Stimulated activated CD4-positive, alpha-beta T cell treated with anti-CD3 and anti-CD28 coated beads, TNF-alpha, amount 100 ng/mL, for 1 hour (primary cell): ENCODE measurements at places on chromosomes 6 and 20.

- no peak for DNase-seq
These were observed 178.7 kb downstream of the TAF4 start for GRCh38 chr20:61886721-61887595.

DNA sequence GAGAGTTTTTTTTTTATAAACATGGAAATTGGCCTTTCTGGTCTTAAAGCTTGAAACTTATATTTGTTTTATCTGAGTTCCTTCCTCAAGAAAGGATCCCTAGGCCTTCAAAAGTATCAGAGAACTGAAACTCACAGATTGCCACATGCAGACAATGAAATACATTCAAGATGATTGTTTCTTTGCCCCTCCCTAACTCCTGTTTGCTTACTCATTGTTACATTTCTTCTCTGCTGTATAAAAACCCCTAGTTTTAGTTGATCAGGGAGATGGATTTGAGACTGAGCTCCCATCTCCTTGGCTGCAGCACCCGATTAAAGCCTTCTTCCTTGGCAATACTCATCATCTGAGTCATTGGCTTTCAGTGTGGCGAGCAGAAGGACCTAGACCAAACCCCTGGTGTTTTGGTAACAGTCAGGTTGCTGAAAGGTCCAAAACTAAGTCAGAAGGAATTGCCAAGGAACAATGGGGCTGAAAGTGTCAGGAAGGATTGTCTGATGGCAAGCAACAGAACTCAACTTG is 132.3 kb upstream of the SULF2 start:
- no peak for DNase-seq

GRCh38 chr6:145735356-145736165 is at the start of gene EPM2A:
EPM2A (minus strand) TSS chr6:145735520; CDS start chr6:145735498, 22 bp downstream.
- DNase-seq = peak; percentile 13

DNA sequence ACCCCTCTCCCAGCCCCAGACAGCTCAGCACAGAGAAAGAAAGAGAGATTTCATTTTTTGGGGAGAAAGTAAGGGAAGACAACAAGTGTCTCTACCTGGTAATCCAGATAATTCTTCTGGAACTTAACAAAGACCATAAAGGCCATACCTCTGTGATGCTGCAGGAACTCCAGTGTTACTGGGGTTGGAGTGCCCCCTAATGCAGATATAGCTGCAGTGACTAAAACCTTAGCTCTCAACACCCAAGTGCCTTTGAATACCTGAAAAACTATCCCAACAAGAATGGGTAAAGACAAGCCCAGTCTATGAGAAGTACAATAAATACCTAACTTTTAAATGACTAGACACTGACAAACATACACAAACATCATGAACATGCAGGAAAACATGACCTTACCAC is 365.3 kb upstream of the PTCHD4 start:
- no peak for DNase-seq

- no peak for DNase-seq
These were observed 35.8 kb downstream of the METTL24 start for GRCh38 chr6:110322151-110322873.

GRCh38 chr6:108806665-108807064 is 41.6 kb upstream of the ARMC2 start:
- DNase-seq = no peak

GRCh38 chr20:12962895-12963294 is 45.9 kb upstream of the SPTLC3 start:
- DNase-seq = no peak

DNA sequence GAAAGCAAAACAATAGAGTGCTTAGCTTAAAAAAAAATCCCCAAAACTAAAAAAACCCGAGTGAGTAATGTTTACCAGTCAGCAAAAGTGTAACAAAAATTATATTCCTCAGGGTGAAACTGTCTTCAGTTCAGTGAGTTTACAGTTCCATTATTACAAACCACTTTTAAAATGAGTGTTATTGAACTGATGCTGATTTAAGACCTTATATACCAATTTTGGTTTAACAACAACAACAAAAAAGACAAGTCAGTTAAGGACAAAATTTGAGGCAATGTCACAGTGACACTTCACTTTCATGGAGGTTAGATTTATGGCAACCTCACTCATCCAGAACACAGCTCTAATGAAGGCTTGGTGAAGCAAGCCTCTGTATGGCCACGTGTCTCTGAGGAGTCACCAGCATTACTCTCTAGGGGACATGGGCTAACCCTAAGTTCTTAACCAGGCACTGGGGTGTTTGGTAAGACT is 630.8 kb downstream of the PHF3 start:
- no peak for DNase-seq

GRCh38 chr6:53133961-53134360 is 14.7 kb downstream of the GCM1 start:
- no peak for DNase-seq

- no peak for DNase-seq
These were observed 34.4 kb downstream of the EFHC1 start for GRCh38 chr6:52454556-52454955.

- DNase-seq = no peak
These were observed 31.0 kb upstream of the ULBP3 start for GRCh38 chr6:150099953-150100352.

- no peak for DNase-seq
These were observed 6.6 kb upstream of the ELOVL2 start for GRCh38 chr6:11050731-11051130.

GRCh38 chr20:50405235-50405914 is 104.8 kb upstream of the PTPN1 start:
- DNase-seq = no peak

GRCh38 chr6:40138273-40138720 is 204.0 kb upstream of the MOCS1 start:
- DNase-seq = no peak

- DNase-seq = no peak
These were observed 2.6 kb downstream of the SPACA1 start for GRCh38 chr6:88050140-88050818.

GRCh38 chr6:87922947-87923330 is 124.7 kb upstream of the SPACA1 start:
- no peak for DNase-seq

GRCh38 chr20:48717095-48717672 is 110.6 kb downstream of the PREX1 start:
- DNase-seq = no peak
